ENCODE measurements at places on chromosomes 3 and 15.

DNA sequence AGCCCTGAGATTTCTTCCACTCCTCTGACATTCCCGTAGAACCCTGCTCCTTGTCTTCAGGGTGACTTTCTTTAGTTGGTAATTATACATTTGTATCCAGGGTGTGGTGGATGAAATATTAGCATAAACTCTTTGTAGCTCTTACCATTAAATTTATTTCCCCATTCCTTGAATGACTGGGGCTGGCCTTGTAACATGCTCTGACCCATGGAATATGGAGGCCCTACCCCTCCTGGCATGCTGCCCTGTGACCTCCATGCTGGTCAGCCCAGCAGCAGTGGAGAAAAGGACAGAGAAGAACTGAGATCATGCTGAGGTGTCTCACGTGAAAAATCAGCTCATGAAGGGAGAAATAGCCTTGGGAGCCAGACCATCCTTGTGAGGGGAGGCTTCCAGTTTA lies 96.1 kb upstream of the PROK2 start:
- H3K27me3 ChIP-seq = peaks cover 23% of the 10 kb centered on the region
- DNase-seq = no peak
- no peak overlapping the region for H3K4me3 ChIP-seq
- no peaks in the 10 kb centered on the region for H3K36me3 ChIP-seq
- no peaks in the 10 kb centered on the region for H3K4me1 ChIP-seq
- H3K27ac ChIP-seq = no peak overlapping the region

GRCh38 chr3:159856590-159857104 lies 132.0 kb upstream of the IL12A start:
- H3K4me3 ChIP-seq = no peak overlapping the region
- H3K4me1 ChIP-seq = peaks cover 62% of the 10 kb centered on the region
- no peak for DNase-seq
- no peak overlapping the region for H3K27ac ChIP-seq
- no peaks in the 10 kb centered on the region for H3K27me3 ChIP-seq
- no peaks in the 10 kb centered on the region for H3K36me3 ChIP-seq

DNA sequence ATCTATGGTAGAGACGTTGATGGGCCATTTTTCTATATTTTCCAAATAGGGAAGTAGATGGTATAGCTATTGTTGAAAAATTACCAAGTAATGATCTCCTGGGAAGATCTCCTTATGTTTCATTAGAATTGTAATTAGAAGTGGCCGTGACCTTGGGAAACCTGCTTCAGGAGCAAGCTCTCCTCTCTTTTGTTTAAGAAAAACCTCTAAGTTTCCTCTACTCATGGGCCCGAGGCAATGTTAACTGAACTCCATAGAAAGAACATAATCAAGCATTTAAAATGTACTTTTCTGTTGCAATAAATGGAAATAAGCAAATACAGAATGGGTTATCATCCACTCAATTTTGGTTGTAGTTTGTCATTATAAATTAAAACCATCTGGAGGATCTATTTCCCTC lies 511.2 kb upstream of the MDFIC2 start:
- DNase-seq = no peak
- no peaks in the 10 kb centered on the region for H3K36me3 ChIP-seq
- H3K4me1 ChIP-seq = peaks cover 17% of the 10 kb centered on the region
- no peaks in the 10 kb centered on the region for H3K27me3 ChIP-seq
- no peak overlapping the region for H3K4me3 ChIP-seq

DNA sequence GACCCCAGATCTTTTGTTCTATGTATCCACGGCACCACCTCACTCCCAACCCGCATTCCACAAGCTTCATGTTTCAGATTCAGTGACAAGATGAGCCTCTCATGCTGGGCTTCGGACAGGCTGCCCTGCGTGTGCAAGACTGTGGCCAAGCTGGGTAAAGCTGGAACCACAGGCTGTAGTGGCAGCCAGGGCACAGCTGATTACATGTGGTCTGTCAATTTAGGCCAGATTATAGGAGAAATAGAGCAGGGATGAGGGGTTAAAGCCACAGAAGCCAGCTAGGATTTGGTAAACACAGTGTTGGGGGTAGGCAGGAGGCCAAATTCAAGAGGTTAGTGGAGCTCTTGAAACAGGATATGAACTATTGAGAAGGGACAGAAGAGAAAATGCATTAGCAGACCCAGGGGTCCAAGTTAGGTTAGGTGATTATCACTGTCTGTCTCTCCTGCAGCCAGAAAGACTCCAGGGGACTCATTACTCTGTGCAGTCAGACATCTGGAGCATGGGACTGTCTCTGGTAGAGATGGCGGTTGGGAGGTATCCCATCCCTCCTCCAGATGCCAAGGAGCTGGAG lies 12.9 kb downstream of the SNAPC5 start:
- no peaks in the 10 kb centered on the region for H3K27me3 ChIP-seq
- H3K36me3 ChIP-seq = peaks cover 29% of the 10 kb centered on the region
- H3K4me3 ChIP-seq = no peak overlapping the region
- no peak overlapping the region for H3K27ac ChIP-seq

DNA sequence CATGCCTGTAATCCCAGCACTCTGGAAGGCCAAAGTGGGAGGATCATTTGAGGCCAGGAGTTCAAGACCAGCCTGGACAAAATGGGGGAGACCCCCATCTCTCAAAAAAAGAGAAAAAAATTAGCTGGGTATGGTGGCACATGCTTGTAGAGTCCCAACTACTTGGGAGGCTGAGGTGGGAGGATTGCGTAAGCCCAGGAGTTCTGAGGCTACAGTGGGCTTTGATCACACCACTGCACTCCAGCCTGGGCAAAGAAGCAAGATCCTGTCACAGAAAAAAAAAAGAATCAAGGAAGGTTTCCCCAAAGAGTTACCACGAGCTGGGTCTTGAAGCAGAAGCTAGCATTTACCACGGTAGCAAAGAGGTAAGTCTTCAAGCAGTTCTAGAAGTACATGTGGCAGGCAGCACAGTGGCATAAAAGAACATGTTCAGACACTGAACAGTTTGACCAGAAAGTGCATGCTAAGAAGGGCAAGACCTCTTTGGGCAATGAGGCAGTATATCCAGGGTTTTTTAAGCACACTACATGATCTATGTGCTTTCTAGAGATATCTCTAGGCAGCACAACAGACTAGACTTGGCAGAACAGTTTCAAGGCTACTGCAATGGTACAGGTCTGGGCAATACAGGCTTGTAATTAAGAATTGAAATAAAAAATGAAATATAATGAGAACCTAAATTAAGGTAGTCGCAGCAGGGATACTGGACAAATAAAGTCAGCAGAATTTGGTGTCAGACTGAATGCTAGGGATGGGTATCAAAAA lies 418.5 kb downstream of the SHQ1 start:
- H3K36me3 ChIP-seq = no peaks in the 10 kb centered on the region
- H3K27ac ChIP-seq = no peak overlapping the region
- DNase-seq = no peak
- no peaks in the 10 kb centered on the region for H3K4me1 ChIP-seq
- no peaks in the 10 kb centered on the region for H3K27me3 ChIP-seq
- no peak overlapping the region for H3K4me3 ChIP-seq

- no peaks in the 10 kb centered on the region for H3K36me3 ChIP-seq
- no peaks in the 10 kb centered on the region for H3K27me3 ChIP-seq
- peaks cover 9% of the 10 kb centered on the region for H3K4me1 ChIP-seq
- peak; percentile 63 for DNase-seq
These were observed 396.1 kb downstream of the TUSC7 start for GRCh38 chr3:117105686-117106085.

DNA sequence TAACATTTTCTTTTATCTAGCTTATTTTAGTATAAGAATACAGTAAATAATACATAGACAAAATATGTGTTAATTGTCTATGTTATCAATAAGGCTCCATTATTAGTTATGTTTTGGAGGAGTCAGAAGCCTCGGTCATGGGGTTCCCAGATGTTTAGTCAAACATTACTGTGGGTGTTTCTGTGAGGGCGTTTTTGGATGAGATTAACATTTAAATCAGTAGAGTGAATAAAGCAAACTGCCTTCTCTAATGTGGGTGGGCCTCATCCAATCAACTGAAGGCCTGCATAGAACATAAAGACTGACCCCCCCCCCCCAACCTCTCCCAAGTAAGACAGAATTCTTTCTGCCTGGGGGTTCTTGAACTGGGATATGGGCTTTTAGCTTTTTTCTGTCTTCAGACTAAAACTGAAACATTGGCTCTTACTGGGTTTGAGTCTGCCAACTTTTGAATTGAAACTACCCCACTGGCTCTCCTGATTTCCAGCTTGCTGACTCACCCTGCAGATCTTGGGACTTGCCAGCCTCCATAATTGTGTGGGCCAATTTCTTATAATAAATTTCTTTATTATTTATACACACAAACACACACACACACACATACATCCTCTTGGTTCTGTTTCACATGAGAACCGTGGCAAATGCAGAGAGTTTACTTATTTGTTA lies 192.0 kb downstream of the TPRG1 start:
- DNase-seq = peak; percentile 33
- H3K4me1 ChIP-seq = no peaks in the 10 kb centered on the region
- no peaks in the 10 kb centered on the region for H3K27me3 ChIP-seq

DNA sequence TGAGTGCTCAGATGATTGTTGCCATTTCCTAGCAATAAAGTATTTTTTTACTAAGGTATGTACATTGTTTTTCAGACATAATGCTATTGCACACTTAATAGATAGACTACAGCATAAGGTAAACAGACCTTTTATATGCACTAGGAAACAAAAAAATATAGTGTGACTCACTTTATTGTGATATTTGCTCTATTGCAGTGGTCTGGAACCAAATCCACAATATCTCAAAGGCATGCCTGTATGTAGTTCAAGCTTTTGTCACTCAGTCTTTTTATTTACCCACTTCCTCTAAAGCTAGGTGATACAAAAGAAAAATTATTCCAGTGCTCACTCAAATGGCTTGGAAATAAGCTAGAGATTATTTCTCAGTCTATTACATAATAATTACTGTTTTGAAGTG lies 209.9 kb upstream of the VEPH1 start:
- no peak for DNase-seq
- H3K27ac ChIP-seq = no peak overlapping the region
- H3K4me1 ChIP-seq = no peaks in the 10 kb centered on the region
- H3K27me3 ChIP-seq = no peaks in the 10 kb centered on the region
- no peaks in the 10 kb centered on the region for H3K36me3 ChIP-seq
- H3K4me3 ChIP-seq = no peak overlapping the region

DNA sequence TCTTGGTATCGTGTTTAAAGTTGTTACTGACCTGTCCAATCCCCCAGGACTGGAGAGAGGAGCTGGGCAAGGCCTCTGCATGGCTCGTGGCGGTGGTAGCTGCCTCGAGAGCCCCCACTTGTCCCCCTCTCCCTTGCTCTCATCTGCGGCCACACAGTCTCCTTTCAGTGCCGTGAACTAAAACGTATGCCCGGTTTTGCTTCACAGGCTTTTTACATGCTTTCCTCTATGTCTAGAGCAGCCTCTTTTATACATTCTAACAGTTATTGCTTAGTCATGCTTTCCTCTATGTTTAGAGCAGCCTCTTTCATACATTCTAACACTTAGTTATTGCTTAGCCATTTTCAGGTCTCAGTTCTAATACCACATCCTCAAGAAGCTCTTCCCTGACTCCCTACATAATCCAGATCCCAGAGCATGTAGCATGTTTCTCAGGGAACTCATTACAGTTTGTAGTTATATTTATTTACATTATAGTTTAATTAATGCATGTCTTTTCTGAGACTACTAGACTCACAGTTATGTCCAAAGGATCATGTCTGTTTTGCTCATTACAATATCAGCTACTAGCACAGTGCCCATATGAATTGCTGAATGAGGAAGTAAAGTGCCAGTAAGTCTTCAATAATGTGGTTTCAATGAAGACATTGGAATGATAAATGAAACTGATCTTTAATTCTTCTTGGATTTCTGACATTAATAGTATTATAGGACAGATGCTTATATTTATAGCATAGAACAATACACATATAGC lies 66.5 kb upstream of the TBL1XR1 start:
- no peaks in the 10 kb centered on the region for H3K27me3 ChIP-seq
- H3K36me3 ChIP-seq = no peaks in the 10 kb centered on the region
- no peak overlapping the region for H3K4me3 ChIP-seq
- H3K4me1 ChIP-seq = no peaks in the 10 kb centered on the region

DNA sequence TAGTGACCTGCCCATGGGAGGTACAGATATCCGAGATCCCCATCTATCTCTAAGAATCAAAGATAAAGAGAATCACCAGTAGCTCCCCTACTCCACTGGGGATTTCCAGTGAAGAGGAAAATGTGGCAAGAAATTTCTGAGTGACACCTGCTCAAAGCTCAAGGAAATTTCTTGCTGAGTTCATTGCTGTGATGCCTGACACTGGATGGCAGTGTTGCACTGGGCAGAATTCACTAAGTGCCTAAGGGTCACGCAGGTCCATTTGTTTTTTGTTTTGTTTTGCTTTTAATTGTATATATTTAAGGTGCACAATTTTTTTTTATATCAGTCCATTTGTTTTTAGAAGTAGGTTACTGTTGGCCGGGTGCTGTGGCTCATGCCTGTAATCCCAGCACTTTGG lies 109.5 kb upstream of the KCNAB1 start:
- H3K4me1 ChIP-seq = no peaks in the 10 kb centered on the region
- H3K36me3 ChIP-seq = no peaks in the 10 kb centered on the region
- H3K4me3 ChIP-seq = no peak overlapping the region
- no peaks in the 10 kb centered on the region for H3K27me3 ChIP-seq
- no peak for DNase-seq
- no peak overlapping the region for H3K27ac ChIP-seq

- H3K36me3 ChIP-seq = no peaks in the 10 kb centered on the region
- no peak overlapping the region for H3K4me3 ChIP-seq
- no peak for DNase-seq
- H3K27ac ChIP-seq = no peak overlapping the region
- H3K27me3 ChIP-seq = no peaks in the 10 kb centered on the region
- peaks cover 5% of the 10 kb centered on the region for H3K4me1 ChIP-seq
These were observed 61.4 kb upstream of the CD47 start for GRCh38 chr3:108152274-108152673.

- H3K4me1 ChIP-seq = no peaks in the 10 kb centered on the region
- peaks cover 35% of the 10 kb centered on the region for H3K36me3 ChIP-seq
- H3K27ac ChIP-seq = no peak overlapping the region
- H3K27me3 ChIP-seq = no peaks in the 10 kb centered on the region
- no peak overlapping the region for H3K4me3 ChIP-seq
- no peak for DNase-seq
These were observed 24.7 kb downstream of the XPC start for GRCh38 chr3:14153663-14154062.

DNA sequence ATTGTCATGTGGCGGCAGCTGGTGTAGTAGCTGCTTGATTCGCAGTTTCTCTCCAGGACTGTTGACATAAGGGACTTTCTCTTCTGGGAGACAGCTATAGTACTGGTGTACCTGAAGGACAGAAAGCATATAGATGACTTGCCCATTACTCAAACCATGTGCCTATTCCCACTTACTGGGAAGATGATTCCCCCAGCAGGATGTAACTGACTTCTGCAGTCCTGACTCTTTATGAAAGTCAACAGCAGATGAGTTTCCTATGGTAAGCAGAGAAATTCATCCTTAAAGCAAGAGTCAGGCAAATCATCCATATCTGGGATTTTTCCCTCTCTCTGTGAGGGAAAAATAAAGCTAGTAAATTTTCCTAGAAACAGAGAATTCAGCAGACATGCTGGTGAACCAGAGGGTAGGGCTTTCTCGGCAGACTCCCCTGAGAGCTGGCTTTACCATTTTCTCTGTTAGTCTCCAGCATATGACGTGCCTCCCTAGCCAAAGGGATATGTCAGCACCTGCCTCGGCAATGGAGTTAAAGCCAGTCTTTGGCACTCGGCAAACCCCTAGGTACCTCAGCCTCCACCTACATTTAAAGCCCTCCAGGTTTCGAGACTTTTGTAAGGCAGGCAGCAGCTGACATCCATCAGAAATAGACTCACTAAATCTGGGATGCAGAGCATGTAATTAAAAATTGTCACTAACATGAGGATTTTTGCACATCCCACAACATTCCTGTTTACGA lies 62.1 kb downstream of the PRICKLE2 start:
- H3K27ac ChIP-seq = peak overlapping the region; percentile 70
- H3K4me3 ChIP-seq = no peak overlapping the region
- H3K27me3 ChIP-seq = no peaks in the 10 kb centered on the region
- H3K36me3 ChIP-seq = peaks cover 27% of the 10 kb centered on the region
- peaks cover 29% of the 10 kb centered on the region for H3K4me1 ChIP-seq
- no peak for DNase-seq
